ENCODE measurements at places on chromosomes 7 and 10. TPM values are rescaled to one million over a fixed set of nuclear protein-coding genes. Genes with fewer than 3 reads are reported as not detected.

- no peak for DNase-seq
These were observed 843.6 kb downstream of the SORCS1 start for GRCh38 chr10:106320876-106321275.

Gene ABCB4
- 1.9 TPM for total RNA-seq

- DNase-seq = peak; percentile 92
These were observed 98.4 kb upstream of the PODXL start for GRCh38 chr7:131654668-131655326.

DNA sequence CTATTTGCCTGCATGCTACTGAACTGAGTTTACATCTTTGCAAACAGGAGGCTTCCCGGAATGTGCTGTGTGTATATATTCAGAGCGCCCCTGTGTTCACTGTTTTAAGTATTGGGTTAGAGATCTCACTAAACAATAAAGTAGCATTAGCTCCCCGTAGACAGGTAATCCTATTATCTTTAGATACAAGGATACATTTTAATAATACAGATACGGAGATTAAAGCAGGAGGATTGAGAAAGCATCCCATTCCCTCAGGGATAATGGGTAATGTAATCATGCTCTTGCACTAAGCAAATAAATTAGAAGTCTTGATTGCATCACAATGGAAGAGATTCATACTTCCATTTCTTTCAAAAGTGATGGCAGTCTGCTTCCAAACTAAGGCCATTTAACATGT lies 809.0 kb downstream of the NRG3 start:
- no peak for DNase-seq

Gene ZNF3
- total RNA-seq = 30.3 TPM

GRCh38 chr7:1939434-1940401 lies 269.6 kb downstream of the ELFN1 start:
- DNase-seq = no peak

GRCh38 chr7:108570146-108570755 lies 577 bp downstream of the DNAJB9 start:
- DNase-seq = peak; percentile 79

GRCh38 chr7:25187932-25188331 lies 40.4 kb downstream of the NPVF start:
- no peak for DNase-seq

Gene LLCFC1
- not detected for total RNA-seq

Gene GPR15LG
- 10.3 TPM for total RNA-seq

Gene ANKRD1
- not detected for total RNA-seq

DNA sequence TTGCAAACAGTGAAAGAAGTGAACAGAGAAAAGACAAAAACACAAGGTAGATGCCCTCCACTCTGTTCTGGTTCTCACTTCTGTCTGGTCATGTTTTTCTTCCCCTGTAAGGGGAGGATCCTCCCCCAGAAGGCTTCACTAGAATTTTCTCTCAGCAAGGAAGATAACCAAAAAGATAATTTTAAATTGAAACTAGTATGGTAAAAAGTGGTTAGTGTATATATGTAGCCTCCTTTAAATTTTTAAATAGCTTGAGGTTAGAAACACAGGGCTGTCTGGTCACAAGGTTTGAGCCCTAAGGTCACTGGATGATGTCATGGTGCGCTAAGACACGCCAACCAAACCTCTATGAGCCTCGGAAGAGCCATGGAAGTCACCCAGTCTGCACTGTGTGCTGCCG lies 5.6 kb upstream of the PKD1L1 start:
- DNase-seq = no peak

DNA sequence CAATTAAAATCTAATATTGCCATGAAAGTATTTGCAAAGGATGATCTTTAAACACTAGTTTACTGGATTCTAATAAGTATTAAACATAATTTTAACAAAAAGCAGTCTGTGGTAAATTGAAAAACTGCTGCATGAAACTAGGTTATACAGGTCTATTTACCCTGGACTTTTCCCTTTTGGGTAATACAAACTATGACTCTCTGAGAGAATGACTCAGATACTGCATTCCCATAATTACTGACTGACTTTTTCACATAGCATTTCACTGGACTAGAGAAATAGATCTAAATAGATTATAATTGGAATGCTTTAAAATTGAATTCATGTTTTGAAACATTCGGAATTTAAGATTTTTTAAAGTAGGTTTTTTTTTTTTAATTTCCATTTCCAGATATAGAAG lies 395.7 kb downstream of the THSD7A start:
- no peak for DNase-seq

Gene PTPRN2
- total RNA-seq = 0.23 TPM

DNA sequence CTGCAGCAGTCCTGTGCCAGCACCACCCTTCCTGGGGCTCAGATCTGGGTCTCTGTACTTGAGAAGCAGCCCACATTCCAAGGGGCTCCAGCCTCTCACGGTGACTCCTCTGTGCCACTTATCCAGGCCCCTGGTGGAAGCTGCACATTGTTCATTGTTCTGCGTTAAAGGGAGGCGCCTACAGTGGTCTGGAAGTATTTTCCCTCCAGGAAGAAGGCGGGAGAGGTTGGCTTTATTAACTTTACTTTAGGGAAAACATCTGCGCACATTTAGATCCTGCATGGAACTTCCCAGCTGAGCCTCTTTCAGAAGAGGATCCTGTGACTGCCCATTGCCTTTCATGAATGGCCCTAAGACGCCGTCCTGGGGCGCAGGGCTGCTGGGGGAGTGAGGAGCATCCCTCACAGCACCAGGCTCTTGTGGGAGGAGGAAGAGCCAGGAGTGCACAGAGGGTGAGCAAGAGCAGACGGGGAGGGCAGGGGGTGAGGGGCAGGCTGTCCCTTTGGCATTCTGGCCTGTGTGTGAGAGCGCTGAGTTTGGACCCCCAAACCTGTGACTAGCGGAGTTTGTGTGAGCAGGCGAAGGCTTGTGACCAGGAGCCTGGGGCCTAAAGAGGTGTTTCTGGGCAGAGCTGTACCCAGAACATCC lies 98.6 kb upstream of the BTBD16 start:
- DNase-seq = no peak

GRCh38 chr7:19442016-19442785 lies 266.6 kb downstream of the POLR1F start:
- no peak for DNase-seq

Gene IL2RA
- not detected for total RNA-seq

DNA sequence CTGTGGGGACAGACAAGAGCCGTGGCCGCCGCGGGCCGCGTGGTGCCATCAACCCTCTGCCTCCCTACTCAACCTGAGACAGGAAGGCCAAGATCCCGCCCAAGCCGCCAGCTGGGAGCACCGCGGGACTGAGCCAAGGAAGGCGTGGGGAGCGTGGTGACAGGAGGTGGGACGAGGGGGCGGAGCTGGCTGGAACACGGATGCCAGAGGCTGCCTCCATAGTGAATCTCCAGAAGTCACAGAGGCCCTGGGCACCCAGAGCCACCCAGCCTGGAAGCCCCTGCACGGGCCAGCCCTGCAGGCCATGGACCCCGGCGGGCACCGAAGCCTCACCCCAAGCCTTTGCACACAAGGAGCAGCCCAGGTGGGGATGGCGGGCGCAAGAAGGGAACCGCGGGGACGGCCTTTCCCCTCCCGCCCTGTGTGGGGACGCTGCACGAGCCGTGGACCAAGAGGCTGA lies 18.1 kb upstream of the DPYSL4 start:
- DNase-seq = no peak

GRCh38 chr7:29003703-29004102 lies 45.6 kb upstream of the TRIL start:
- DNase-seq = no peak

Gene C10orf105
- total RNA-seq = not detected

- no peak for DNase-seq
These were observed 14.4 kb downstream of the HERPUD2 start for GRCh38 chr7:35680403-35681013.

- no peak for DNase-seq
These were observed 851 bp downstream of the AKR1E2 start for GRCh38 chr10:4826792-4827324.

DNA sequence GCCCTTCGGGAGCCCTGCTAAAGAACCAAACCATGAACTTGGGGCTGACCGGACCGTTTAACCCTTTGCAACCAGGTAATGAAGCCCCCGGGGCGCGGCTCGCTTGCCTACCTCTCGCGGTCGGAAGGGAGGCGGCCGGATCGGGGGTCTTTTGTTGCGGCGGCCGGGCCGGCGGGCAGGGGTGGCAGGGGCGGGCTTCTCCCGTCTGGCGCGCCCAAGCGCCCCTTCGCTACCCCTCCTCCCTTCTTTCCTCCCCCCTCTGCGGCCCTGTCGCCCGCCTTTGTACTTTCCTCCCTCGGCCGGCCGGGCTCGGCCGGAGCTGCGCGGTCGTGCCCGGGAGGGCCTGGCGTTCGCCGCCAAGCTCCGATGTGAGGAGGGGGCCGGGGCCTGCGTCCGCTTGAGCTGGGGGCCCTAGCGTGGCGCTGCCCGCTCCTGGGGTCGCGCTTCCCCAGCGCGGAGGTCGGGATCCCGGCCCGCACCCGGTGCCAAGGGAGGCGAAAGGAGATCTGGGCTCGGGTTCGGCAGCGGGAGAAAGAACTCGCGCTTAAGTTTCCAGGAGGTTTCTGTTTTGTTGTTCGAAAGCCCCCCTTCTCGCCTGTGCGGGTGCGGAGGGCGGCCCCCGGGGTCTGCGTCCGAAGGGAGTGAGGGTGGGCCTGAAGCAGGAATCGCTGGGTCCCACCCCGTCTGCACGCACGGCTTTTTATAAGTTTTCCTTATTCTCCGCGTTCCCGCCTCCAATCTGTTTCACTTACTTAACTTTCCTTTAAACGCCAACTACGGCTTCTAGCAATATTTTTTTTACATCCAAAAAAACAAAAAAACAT lies 436.8 kb upstream of the GALNT17 start:
- DNase-seq = no peak

DNA sequence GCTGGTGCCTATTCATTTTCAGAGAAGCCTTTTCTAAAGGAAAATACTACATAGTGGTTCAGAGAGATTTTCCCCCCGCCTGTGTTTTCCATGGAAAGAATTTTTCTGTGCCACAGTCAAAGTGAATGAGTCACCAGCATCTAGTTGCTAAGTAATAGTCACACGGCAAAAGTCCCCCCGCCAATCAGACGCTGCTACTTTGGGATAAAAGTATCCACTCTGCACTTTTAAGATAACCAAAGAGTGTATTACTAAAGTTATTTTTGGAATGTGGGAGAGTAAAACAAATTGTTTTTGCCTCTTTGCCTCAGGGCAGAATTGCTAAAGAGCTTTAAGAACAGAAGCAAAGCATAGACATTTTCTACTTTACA lies 23.5 kb downstream of the ABLIM1 start:
- DNase-seq = no peak

DNA sequence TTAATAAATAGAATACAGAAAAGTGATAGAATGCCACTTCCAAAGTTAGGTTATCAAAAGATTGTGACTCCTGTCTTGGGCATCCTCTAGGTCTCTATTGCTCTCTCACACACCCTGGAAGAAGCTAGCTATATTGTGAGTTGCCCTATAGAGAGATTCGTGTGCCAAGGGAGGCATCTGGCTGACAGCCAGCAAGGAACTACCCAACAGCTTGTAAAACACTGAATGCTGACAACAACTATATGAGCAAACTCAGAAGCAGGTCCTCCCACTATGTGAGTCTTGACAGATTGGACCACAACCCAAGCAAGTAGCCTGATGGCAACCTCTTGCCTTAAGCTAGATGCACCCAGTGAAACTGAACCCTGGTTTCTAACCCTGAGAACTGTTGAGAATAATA lies 55.7 kb upstream of the CDK14 start:
- no peak for DNase-seq

- no peak for DNase-seq
These were observed 132.7 kb downstream of the ELAPOR2 start for GRCh38 chr7:86926732-86927131.

DNA sequence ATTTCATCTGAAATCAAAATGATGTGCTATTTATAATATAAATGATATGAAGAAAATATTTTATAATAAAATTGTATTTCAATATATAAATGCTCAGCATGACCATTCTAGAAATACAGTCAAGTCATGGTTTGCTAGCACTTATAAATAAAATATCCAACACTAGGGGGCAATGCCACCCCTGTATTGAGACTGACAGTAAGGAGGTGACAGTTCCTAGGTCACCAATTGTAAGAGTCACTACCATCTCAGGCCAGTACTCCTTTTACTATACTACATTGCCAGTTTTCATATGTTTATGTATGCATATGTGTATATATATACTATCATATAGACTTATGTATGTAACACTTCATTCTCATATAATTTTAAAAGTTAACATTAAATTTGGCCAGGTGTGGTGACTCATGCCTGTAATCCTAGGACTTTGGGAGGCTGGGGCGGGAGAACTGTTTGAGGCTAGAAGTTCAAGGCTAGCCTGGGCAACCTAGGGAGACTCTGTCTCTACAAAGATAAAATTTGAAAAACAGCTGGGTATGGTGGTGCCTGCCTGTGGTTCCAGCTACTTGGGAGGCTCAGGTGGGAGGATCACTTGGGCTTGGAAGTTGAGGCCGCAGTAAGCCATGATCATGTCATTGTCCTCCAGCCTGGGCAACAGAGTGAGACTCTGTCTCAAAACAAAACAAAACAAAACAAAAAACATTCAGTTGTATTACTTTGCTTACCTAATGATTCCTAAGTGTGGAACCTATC lies 2.4 kb upstream of the CNOT4 start:
- DNase-seq = no peak

DNA sequence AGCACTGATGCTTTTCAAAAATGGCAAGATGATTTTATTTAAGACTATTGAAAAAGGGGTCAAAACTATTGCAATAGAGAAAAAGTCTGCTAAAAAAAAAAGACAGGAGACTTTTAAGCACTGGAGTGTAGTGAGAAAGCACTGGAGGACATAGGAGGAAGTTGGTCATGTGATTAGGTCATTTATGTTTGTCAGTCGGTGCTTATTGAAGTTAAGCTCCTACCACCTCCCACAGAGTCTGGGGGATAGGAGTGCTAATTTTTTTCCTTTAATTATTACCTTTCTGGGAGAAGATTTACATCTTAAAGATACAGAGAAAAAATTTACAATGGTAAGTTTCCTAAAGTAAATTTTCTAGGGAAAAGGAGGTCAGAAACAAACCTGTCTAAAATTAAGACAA lies 80.2 kb upstream of the TMEM229A start:
- no peak for DNase-seq

DNA sequence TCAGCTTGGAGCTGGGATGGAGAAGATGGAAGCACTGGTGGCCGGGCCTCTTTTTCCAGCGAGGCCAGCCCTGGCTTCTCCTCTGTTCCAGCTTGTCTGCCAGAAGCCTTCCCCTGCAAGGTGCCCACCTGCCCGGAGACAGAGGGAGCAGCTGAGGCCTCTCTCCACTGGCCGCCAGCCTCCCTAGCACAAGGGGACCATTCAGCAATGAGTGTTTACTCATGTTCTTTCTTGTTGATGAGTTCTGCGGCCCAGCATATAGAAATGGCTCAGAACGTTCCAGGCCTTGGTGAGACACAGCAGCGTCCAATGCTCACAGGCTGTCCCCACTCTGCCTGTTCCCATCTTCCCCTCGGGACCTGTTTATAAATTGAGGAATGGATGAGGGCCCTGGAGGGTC lies 47.3 kb downstream of the CHST3 start:
- no peak for DNase-seq

DNA sequence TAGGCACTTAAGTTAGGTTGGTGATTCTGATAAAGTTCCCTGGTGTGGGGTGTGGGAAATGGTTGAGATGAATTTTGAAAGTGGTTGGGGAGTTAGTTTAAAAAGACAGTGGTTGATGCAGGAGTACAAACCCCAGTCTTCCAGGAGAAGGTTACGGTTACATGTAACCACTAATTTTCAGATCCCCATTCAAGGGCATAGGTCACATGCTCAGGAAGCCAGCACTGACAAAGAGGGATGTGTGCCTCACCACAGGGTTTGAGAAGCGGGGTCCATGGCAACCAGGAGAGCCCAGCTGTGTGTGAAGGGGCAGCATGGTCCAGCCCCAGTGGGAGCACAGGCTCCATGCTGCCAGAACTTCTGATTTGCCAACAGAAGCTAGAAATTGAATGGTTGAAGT lies 144.2 kb downstream of the MDFIC start:
- DNase-seq = no peak
